BJ (cell line): ENCODE measurements at places on chromosomes 2 and 18. TPM values are rescaled to one million over a fixed set of nuclear protein-coding genes. Genes with fewer than 3 reads are reported as not detected.

- DNase-seq, result no peak
Observed at GRCh38 chr2:211373203-211373602, 816.8 kb downstream of the CPS1 start.

WDR75 gene
- 30.7 and 50.9 TPM in 2 replicates for polyA plus RNA-seq

DNA sequence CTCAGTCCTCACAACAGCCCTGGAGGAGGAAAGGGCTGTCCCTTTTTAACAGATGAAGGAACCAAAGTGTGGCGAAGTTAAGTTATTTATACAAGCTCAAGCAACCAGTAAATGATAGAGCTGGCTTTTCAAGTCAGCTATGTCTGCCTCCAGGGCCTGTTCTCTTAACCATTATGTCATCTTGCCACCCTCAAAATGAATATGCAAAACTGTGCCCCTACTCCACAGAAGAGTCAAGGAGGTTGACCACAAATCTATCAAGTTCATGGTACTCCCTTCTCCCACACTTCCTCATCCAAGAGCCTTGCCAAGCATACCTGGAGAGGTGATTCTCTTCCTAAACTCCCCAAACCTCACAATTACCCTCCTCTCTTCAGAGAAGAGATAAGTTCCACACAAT is 37.3 kb upstream of the CREB1 start:
- DNase-seq, result no peak

CCL20 gene
- not detected in 2 replicates for polyA plus RNA-seq

GRCh38 chr2:231212329-231212845 is 14.0 kb downstream of the ARMC9 start:
- DNase-seq, result no peak

DNA sequence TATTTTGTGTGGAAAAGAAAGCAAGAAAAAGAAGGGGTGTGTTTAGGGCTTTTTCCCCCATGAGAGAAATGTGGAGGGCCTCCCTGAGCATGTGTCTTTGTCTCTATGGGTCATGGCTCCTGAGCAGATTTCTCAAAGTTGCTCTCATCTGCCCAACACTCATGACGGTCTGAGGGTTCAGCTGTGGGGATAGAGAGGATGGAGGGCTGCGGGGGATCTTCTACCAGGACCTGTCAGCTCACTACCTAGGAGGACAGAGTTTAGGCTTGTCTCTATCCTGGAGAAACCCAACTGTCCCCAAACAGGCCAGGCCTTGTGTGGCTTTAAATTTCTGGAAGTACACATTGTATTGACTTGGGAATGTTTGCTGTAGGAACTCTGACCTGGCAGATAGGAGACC is 342.2 kb downstream of the MYCN start:
- DNase-seq, result no peak

UGT1A9 gene
- not detected in 2 replicates for polyA plus RNA-seq

CFC1 gene
- polyA plus RNA-seq, result not detected in 2 replicates

TNFAIP6 gene
- 2.1 and 4.5 TPM in 2 replicates for polyA plus RNA-seq

DNA sequence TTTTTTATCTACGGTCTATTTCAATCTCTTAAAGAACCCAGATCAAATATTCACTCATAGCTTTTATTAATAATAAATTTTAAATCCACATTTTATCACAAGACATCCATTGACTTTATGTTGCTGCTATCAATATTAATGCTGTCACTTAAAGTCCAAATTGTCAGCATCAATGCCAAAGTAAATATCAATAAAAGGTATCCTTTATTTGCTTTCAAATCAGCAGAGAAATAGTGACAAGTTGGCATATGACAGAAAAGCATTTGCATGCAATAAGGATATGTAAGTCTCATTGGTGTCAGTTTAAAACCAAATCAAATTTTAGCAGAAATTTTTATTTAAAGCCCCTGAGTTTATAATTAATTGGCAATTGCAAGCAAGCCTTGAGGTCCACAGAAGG is 775.4 kb downstream of the ADCYAP1 start:
- DNase-seq, result no peak

DNA sequence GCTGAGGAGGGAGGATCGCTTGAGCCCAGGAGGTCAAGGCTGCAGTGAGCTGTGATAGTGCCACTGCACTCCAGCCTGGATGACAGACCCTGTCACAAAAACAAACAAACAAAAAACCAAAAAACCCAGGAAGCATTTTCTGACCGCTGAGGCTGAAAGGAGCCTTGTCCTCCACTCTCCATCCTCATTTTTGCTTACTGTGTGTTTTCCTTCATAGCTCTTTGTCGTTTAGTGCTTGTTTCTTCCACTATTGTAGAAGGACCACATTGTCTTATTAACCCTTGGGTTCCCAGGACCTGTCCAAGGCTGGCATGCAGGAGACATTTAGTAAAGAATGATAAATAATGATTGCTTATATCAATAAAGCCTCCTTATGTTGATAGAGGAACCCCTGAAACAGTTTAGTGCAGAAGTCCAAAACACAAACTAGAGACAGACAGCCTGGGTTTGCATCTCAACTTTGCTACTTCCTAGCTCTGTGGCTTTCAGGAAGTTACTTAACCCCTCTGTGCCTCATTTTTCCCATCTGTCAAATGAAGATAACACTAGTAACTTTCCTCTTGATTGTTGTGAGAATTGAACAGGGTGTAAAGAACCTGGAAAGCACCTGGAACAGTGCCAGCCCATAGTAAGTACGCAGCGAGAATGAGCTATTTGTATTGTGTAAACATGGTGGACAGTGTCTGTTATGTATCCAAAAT is 126.0 kb downstream of the LPIN1 start:
- DNase-seq, result no peak

DNA sequence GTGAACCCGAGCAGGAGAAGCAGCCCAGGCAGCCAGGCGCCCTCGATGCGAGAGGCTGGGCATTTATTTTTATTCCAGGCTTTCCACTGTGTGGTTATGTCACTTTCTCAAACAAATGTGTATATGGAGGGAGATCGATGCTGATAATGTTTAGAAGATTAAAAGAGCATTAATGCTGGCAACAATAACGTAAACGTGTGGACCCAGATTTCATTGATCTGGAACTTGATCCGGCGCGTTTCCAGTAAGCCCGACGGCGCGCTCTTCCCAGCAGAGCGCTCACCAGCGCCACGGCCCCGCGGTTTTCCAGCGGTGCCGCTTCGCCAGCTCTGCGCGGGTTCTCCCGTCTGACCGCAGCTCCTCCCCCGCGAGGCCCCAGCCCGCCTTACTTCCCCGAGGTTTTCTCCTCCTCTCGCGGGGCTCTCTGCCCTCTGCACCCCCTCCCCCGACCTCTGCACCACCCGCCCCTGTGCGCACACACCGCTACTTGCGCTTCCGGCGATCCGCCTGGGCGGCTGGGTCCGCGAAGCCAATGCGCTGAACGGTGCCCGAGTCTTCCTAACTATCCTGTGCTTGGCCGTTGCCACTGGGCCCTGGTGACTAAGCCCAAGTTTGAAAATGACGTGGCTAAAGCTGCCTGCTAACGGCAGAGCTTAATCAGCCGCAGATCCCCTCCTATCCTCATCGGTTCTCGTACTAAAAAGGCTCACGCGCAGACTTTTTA is 6.1 kb downstream of the ONECUT2 start:
- DNase-seq, result no peak

GRCh38 chr2:191436368-191437055 is 191.3 kb downstream of the MYO1B start:
- DNase-seq, result no peak

GRCh38 chr2:12081481-12082210 is 335.2 kb downstream of the LPIN1 start:
- DNase-seq, result no peak

GRCh38 chr2:241801611-241802420 is 7.2 kb upstream of the NEU4 start:
- no peak for DNase-seq

TRIB2 gene
- polyA plus RNA-seq, result 11.0 and 12.5 TPM in 2 replicates

DNA sequence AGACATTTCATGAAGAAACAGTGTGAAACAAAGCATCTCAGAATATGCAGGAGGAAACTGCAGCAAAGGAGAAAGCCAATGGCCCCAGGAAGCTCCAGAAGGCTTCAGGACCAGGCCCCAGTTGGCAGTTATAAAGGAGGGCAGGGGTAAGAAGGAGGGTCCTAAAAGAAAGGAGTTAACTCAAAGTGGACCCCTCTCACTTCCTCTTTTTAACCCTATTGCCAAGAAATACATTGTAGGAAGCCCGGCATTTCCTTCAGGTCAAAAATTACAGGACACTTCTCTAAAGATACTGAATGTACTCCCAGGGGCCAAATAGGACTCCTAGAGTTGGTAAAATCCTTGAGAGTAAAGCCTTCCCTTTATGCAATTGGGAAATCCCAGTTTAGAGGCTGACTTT is 77.1 kb upstream of the TGFA start:
- DNase-seq, result no peak

DNA sequence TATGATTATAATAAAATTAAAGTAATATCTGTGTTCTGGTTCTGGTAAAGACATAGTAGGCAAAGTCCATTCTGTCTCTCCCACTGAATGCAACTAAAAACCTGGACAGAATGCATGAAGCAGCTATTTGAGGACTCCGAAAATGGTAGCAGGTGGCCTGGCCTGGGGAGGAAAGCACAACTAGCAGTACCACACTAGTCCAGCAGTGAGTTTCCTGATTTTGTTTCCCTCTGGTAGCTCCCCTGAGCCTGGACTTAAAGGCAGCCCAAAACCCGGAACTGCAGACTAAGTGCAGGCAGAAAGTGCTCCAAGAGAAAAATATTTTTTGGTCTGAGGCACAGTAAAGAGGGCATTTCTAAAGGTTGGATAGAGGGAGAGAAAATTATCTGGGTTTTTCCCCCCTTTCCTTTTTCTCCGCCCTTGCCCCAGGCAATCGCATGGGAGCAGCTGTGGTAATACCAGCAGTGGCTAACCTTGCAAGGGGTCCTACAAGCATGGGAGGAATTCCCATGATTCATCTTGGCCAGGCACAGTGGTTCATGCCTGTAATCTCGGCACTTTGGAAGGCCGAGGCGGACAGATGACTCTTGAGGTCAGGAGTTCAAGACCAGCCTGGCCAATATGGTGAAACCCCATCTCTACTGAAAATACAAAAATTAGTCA is 32.3 kb downstream of the ASXL2 start:
- DNase-seq, result no peak

DNA sequence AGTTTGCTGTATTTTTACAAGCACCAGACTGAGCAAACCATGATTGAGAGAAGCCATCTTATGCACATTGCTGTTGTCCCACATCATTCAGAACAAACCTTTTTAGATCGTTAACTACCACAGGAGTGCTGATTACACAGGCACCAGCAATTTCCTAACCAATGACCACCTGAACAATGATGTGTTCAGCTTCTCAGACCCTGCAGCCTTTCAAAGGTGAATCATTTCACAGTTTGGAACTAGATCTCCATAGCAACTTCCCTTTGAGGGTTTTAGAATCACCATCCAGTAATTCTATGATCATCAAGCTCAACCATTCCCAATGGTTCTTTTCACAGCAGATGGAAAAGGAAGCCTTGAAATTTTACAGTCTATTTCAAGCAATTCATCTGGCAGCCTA is 71.4 kb downstream of the OLA1 start:
- no peak for DNase-seq

- no peak for DNase-seq
Observed at GRCh38 chr2:153495725-153496124, 17.2 kb upstream of the RPRM start.

SLC30A3 gene
- polyA plus RNA-seq, result 0.06 and 0.10 TPM in 2 replicates

LOXL3 gene
- 95.8 and 130 TPM in 2 replicates for polyA plus RNA-seq

POTEC gene
- polyA plus RNA-seq, result not detected in 2 replicates

- DNase-seq, result no peak
Observed at GRCh38 chr18:62497190-62497772, 25.5 kb upstream of the ZCCHC2 start.
